T-helper 2 cell (primary cell): ENCODE measurements at places on chromosomes 7 and 10.
A peak's percentile ranks its signal among the peaks of the same experiment; 100 is the strongest.

GRCh38 chr10:112706577-112706976 lies 243.5 kb upstream of the TCF7L2 start:
- DNase-seq: no peak

DNA sequence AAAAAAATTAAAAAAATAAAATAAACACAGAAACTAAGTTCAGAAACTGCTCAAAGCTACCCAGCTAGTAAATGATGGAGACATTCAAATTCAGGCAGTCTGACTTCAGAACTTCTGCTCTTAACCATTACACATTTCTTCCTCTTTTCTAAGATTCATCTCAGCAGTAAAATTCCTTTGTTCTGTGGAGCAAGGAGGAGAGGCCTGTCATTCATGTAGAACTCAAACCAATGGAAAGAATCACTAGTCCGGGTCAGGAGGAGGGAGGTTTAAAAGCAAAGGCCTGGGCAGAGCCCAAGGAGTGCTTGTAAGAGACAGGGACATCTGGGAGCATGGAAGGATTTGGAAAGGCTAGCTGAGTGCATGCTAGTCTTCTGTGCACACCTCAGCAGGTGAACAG lies 37.9 kb upstream of the DNAJB12 start:
- no peak for DNase-seq

GRCh38 chr7:45140827-45141226 lies 16.8 kb upstream of the RAMP3 start:
- no peak for DNase-seq

DNA sequence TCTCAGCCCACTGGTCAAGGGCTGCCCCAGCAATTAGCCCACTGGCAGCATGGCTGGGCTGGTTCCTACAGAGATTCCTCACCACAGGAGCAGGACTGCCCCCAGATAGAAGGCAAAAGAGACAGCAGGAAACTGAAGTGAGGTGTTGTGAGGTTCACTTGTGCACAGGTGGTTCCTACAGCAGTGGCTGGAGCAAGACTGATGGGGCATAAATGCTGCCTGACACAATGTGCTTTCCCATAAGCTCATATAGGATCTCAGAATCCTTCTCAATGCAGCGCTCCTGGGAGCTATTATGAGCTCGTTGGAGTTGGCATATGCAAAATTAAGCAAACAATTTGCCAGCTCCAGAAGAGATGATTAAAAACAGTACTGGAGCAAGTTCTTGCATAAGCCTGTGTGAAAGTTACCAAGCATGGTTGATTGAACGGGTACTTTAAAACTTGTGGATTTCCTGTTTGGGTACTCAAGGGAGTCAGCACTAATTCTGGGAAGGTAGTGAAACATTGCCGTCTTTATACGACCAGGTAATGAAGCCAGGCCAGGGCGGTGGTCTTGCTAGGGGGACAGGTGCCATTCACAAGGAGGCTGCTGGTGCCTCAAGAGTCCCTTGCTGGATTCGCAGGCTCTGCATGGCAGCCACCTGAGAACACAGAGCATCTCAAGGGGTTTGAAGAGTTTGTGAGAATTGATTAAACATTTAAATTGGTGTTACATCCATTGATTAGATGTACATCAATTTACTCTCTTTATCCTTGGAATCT lies 20.3 kb upstream of the PRKCQ start:
- no peak for DNase-seq

DNA sequence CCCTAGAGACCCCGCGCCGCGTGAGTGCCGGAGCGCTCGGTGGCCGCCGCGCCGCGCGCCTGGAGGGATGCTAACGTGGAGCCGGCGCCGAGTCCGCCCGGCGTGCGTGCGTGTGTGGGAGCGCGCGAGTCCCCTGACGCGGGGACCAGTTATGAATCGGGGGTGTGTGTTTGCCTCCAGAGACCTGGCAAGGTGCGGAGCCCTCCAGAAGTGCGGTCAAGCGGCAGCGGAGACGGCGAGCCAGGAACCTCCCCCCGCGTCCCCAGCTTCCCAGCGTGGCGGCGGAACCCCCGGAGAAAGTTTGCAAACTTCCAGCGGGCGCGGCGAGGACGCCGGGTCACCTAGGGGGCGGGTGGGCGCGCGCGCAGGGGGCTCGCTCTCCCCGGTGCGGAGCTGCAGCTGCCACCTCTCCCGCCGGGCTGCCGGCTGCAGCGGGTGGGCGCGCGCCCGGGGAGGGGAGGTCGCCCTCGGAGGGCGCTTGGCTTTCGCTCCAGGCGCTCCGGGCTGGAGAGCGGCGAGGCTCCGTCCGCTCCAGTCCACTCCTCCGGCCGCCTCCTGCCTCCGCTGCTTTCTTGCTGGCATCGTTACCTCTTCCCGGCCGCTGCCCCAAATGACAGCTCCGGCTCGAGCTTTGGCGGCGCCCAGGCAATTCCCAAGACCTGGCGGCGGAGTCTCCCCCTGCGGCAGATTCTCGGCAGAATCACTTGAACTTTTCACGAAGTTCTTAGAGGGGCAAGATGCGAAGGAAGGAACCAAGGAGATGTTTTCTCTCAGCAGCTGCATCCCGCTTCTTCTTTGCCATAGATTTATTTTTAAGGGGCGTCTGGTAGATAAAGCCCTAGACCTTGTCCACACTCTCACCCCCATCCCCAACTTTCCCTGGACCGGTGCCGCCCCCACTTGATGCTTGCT lies 2.3 kb upstream of the CREB5 start:
- peak; percentile 7 for DNase-seq

DNA sequence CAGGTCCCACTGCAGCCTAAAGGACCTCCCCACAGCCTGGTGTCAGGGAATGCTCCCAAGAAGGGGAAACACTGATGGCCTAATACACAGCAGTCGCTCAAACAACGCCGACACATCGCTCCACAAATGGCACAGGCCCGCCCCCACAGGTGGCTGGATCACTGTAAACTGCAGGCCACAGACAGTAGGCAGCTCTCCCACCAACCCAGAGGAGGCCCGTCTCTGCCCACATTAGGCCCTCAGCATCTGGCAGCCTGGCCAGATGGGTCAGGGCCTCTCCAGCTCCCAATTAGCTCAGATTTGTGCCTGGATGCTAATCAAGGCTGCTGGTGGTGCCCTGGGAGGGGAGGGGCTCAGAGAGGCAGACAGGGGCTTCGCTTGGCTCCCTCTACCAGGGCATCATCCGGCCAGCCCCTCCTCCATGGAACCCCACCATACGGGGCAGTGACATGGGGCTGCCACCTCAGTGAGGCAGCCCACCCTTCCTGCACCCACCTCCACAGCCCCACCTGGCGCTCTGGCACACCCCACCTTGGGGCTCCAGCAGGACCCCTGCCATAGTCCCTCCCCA lies 42.7 kb downstream of the CAMK2B start:
- no peak for DNase-seq

GRCh38 chr10:19803676-19804075 lies 12.6 kb upstream of the PLXDC2 start:
- no peak for DNase-seq

DNA sequence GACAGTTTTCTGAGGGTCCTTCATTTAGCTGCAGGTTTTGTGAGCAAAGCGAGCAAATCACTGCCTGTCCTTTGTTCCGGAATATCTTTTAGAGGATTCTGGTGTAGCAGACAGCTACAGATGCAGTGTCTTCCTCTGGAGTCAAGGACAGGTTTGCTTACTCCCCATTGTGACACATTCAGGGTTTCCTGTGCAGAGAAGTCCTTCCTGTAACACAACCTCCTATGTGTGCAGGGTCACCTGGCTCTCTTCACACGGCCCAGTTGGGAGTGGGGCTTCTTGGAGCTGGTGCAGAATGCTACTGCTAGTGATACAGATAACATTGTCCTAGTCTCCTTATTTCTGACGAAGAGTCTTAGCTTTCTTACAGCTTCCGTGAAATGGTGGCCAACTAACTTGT lies 47.9 kb downstream of the RBM33 start:
- no peak for DNase-seq

DNA sequence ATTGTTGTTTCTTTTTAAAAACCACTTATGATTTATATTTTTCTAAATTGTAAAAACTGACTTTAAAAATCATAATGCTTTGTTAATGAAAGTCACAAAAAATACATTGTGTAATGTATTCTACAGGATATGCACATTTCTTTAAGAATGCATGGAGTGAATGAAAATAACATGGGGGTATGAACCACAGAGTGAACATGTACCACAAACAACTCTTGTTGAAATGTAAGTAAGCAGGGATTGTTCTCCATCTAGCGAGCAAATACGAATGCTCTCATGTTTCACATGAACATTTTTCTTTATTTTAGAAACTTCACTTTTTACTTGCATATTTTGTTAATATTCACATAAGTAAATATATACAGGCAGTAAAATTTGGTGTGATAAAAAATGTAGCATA lies 35.6 kb upstream of the LAMB4 start:
- no peak for DNase-seq

GRCh38 chr7:117077658-117078057 lies 124.4 kb downstream of the ST7 start:
- DNase-seq: no peak

GRCh38 chr10:58030208-58030607 lies 237.5 kb downstream of the IPMK start:
- no peak for DNase-seq

DNA sequence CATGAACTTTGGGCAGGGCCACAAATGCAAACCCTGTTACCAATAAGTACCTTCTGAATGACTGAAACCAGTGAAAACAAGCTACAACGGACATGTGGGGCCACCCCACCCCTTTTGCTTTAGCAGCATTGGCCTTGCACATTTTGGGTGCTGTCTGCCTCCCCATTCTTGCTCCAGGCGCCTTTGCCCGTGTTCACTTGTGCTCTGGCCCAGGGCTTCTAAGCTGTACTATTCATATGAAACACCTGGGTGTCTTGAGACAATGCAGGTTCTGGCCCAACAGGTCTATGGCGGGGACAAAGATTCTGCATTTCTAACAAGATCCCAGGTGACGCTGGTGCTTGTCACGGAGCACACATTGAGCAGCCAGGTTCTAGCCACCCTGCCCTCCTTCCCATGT lies 96.5 kb upstream of the SDK1 start:
- DNase-seq: no peak

- no peak for DNase-seq
Measured at GRCh38 chr7:137953665-137954470, 48.0 kb downstream of the CREB3L2 start.

DNA sequence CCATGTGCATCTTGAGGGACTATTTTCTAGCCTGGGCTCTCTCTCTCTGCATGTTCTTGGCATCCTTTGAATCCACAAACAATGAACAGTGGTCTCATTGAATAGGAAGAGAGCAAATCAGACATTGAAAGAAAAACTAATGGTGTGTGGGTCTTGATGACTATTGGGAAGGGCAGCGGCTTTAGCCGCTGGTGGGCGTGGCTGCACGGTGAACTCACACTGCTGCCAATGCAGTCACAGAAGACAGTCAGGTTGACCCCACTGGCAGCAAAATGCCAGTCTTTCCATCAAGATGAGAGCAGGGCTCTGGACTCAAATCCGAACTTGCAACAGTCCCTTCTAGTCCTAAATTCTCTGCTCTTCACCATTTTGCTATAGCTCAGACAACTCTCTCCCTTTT lies 91.0 kb downstream of the ADARB2 start:
- no peak for DNase-seq

GRCh38 chr7:211715-212058 lies 19.3 kb downstream of the FAM20C start:
- DNase-seq: no peak

- no peak for DNase-seq
Measured at GRCh38 chr10:87706731-87707130, 47.1 kb downstream of the PAPSS2 start.

- no peak for DNase-seq
Measured at GRCh38 chr7:94908323-94909178, 1.2 kb downstream of the PPP1R9A start.

DNA sequence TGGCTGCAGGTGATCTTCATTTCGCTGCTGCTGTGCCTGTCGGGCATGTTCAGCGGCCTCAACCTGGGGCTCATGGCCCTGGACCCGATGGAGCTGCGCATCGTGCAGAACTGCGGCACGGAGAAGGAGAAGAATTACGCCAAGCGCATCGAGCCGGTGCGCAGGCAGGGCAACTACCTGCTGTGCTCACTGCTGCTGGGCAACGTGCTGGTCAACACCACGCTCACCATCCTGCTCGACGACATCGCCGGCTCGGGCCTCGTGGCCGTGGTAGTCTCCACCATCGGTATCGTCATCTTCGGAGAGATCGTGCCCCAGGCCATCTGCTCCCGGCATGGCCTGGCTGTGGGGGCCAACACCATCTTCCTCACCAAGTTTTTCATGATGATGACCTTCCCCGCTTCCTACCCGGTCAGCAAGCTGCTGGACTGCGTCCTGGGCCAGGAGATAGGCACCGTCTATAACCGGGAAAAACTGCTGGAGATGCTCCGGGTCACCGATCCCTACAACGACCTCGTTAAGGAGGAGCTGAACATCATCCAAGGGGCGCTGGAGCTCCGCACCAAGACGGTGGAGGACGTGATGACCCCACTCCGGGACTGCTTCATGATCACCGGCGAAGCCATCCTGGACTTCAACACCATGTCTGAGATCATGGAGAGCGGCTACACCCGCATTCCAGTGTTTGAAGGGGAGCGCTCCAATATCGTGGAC lies 1.3 kb downstream of the CNNM2 start:
- DNase-seq: no peak

DNA sequence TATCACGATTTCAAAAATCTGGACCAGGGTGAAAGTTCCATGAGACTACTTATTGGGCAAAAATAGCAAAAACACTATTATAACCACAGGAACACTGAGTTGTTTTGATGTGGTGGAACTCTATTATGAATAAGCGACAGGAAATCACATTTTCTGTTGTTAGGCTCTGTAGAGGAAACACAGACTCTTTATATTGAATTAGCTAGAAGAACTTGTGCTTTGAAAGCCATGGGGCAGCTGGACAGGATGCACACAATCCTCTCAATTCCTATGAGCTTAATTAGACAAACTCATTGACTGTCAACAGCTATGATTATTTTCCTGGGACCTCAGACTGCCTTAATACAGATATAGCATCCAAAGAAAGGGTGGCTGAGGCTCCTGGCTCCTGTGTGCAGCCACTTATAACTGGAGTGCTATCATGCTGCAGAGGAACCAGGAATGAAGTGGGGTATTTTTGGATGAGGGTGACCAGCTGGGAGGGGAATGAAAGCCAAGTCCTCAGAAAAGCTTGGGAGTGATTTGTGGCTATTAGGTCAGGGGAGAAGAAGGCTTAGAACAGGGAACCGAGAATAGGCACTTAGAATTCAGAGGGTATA lies 657.3 kb downstream of the TYW1 start:
- no peak for DNase-seq

DNA sequence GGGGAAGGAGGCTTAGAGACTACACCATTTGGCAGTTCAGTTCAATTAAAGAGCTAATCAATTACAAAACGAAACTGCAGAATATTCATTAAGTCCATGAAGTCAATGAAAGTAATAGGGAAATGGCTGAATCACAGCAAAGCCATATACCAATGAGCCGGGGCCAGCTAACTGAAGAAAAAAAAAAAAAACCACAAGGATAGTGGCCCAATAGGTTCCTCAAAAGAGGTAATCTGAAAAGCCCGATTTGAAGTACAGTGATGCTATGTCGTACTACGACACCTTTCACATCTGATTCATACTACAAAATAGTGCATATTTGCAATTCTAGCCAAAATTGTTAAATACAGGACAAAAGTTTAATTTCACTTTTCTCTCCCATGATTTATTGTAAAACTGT lies 2.5 kb downstream of the ARHGAP12 start:
- DNase-seq: no peak

- DNase-seq: no peak
Measured at GRCh38 chr7:77383333-77383740, 32.8 kb downstream of the GSAP start.

- DNase-seq: no peak
Measured at GRCh38 chr10:100746784-100747455, 1.5 kb downstream of the PAX2 start.

- DNase-seq: no peak
Measured at GRCh38 chr7:120617275-120617674, 240.7 kb downstream of the TSPAN12 start.
